ENCODE measurements at places on chromosomes 3 and 15.

DNA sequence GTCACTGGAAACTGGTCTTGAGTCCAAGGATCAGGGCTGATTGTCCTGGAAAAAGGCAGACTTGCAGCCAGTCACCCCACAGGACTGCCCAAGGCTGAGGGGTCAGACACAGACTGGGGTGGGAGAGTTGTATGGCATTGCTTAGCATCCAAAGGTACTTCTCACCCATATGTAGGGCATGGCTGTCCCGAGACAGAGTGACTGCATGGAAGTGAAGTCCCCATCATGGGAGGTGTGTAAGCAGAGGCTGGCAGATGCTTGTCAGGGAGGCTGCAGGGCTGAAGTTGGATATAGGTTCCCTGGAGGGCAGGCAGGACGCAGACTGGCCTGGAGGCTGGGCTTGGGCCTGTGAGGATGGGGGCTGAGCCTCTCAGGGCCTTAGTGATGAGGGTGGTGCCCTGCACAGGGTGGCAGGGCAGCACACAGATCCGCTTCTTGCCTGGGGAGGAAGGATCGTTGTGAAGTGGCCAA, 31.1 kb downstream of the PSTPIP1 start:
- no peak for DNase-seq

- DNase-seq, result no peak
Observed at GRCh38 chr3:193946945-193947344, 189.0 kb upstream of the HES1 start.

- no peak for DNase-seq
Observed at GRCh38 chr3:3191675-3192285, 12.3 kb upstream of the CRBN start.

- DNase-seq, result no peak
Observed at GRCh38 chr3:8954938-8955763, 8.1 kb downstream of the RAD18 start.

GRCh38 chr3:143040261-143040879, 39.0 kb downstream of the U2SURP start:
- DNase-seq, result no peak

DNA sequence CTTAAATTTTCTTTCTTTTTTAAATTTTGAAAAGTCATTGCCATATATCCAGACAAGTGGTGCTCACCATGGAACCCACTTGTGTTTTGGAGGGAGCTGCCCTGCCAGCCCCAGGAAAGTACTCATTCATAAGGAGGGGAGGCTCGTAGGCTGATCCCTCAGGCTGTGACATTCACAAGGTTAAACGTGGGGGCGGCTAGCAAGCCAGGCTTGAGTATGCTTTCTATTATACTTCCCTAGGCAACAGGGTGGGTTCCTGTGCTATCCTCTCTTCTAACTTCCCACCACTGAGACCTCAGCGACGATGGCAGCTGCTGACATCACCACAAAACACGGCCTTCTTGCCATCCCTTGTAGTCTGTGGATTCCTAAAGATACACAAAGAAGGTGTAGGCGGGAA, 160.5 kb upstream of the C2CD4B start:
- no peak for DNase-seq

GRCh38 chr15:28093752-28094535, 5.2 kb downstream of the OCA2 start:
- no peak for DNase-seq

DNA sequence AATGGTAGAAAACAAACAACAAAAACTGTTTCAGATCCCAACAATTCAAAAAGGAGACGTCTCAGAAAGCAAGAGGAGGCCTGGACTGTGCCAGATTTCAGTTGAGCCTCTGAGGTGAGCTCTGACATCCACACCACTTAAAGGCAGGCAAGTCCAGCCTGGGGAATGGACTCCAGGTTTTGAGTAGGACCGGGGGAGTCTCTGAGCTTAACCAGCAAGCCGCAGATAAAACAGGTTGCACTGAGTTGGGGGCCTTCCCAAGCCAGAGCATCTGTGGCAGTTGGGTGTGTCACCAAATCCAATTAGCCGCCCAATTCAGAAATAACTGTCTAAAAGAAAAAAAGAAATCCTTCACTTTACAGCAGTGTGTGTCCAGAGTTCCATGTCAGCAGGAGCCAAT, 54.7 kb downstream of the OXNAD1 start:
- no peak for DNase-seq

- no peak for DNase-seq
Observed at GRCh38 chr15:73818308-73818985, 54.9 kb upstream of the TBC1D21 start.

DNA sequence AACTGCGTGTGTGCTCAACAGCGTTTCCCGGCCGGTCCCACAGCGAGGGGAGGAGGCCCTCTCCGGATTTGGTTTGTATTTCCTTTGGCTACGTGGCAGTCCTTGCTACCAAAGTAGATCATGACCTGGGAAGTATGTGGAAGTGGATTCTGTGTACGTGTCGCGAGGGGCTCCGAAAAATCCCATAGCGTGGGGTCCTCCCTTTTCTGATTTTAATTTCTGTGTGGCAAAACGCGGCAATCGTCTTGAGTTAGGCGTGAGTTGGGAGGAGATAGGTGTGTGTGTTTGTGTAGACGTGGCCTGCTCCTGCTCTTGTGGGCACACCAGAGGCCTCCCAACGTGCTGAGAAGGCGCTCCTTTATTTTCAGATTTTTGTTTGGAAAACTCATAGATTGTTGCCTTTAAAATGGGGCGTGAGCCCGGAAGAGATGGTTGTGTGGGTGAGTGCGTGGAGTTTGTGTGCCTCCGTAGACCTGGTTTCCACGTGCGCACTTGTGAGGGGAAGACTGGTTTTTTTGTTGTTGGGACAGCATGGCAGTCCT, 1.2 kb downstream of the TRIM71 start:
- no peak for DNase-seq

DNA sequence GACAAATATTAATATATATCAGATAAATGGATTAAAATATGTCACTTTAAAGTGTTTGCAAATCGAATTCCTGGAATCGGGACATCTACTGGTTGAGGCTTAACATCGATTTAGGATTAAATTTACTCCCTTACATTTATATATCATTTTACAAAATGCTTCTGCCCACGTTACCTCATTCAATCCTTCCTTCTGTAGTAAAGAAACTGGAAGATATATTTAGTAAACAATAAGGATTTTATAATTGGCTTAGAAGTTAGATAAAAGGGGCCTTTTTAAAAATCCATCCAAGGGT, 1.3 kb downstream of the CLPX start:
- DNase-seq, result no peak

DNA sequence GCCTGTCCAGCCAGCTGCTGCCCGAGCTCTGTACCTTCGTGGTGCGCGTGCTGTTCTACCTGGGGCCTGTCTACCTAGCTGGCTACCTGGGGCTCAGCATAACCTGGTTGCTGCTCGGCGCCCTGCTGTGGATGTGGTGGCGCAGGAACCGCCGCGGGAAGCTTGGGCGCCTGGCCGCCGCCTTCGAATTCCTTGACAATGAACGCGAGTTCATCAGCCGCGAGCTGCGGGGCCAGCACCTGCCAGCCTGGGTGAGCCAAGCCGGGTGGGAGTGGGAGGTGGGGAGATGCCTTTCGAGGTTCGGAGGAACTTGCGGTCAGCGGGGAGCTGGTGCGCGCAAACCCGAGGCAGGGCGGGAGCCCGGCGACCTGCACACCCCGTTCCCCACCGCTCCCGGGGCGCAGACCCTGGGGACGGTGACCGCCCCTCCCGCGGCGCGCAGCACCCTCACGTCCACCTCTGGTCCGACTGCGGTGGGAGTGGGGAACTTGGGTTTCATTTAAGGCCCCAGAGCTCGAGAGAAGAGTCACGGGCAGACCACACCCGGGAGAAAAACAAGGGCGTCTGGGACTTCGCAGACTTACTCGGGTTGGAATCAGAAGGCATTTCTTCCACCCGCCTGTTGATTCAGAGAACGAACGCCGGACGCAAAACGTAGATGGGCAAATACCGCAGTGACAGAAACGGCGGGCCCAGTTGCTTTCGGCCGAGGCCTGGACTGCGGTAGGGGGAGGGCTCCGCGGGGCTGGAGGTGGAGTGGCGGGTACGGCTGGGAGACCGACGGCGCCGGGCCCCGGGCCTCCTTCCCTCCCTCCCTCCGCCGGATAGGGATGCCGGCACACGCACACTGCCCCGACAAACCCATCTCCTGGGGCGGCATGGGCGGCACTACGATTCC, 708 bp downstream of the ESYT3 start:
- DNase-seq, result no peak

GRCh38 chr3:136161516-136161915, 34.6 kb downstream of the MSL2 start:
- no peak for DNase-seq

DNA sequence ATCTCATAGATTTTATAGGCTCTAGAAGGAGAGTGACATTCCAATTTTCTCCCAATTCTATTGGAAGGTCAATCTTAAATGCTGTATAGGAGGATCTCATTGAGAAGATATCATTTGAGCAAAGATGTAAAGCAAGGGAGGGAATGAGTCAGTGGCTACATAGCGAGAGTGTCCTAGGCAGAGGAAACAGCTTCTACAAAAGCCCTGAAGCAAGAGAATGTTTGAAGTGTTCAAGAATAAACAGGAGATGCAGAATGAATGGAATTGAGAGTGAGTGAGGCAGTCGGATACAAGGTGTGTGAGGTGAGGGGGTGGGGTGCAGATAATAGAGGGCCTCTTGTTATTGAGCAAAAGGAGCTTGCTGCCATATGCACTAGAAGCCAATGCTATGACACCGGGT, 545.9 kb downstream of the IGSF11 start:
- DNase-seq, result no peak

DNA sequence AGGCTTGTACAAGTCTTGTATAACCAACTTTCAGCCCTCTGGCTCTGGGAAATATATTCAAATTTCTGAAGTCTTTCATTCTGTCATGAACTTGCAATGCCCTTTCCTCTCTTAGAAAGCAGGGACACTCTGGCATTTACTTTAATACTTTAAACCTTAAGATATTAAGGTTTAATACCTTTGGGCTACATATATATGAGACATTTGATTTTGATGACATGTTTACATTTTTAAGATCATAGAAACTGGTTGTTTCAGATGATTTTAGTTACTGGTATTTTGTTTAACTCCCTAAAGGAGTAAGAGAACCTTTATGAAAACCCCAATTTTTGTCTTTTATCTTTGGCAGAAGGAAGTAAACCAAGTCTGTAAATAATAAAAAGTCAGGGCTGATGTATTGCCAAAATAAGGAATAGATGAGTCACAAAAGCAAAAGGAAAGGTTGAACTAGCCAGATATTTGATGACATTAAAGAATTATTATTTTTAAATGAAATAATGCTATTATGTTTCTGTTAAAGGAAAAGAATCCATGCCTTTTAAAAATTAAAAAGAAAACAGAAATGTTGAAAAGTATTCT, 579.0 kb upstream of the CBLB start:
- DNase-seq, result no peak

DNA sequence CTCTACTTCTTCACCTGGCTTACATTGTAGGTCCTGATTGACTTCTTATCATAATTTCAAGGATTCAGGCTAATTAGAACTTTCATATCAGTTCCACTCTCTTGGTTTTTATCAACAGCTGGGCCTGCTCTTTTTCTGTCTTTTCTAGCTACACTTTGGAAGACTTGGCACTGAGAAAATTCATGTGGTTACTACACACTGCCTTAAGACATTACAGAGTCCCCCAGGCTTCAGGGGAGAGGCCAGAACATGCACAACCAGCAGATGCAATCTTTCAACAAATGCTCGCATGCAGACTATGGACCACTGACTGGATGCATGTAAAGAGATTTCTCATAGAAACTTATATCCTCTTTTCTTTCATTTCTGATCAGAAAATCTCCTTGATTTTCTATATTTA, 423.5 kb downstream of the TUSC7 start:
- no peak for DNase-seq

DNA sequence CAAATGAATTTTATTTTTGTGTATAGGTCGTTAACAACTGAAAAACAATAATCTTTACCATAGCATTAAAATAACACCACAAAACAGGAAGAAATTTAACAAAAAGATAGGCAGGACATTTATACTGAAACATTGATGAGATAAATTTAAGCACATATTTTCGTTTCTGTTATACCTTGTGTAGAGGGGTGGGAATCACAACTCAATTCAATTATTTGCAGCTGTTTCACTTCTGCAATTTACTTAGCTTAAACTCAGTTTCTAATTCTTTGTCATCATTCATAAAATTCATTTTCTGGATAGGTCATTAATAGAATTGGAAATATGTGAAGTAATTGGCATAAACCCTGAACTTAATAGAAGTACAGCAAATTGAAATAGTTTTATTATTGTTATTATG, 42.3 kb downstream of the TP63 start:
- DNase-seq, result no peak

GRCh38 chr3:197256836-197257444, 41.5 kb downstream of the DLG1 start:
- DNase-seq, result no peak

DNA sequence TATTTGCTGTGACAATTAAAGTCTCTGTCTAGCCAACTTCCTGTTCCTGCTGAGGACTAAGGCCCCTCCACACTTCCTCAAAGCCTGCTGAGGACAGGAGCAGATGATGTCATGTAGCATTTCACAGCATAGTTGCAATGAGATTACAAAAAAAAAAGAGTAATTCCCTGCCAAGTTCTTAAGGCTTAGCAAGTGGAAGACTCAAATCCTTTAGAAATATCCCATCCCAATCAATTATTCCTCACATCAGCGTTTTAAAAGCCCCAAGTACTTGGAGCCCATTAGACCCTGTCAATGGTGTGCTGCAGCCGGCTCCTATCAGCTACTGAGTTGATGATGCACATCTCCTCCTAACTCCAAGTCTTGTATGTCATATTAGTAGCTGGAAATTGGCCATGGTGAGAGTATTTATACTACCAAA, 51.7 kb downstream of the TRANK1 start:
- no peak for DNase-seq

All from NCI-H1930 (cell line).